ENCODE measurements at places on chromosomes 5 and 9. TPM values are rescaled to one million over a fixed set of nuclear protein-coding genes. Genes with fewer than 3 reads are reported as not detected.
A peak's percentile ranks its signal among the peaks of the same experiment; 100 is the strongest.

- DNase-seq = no peak
Observed at GRCh38 chr9:117088140-117088539, 326.7 kb downstream of the ASTN2 start.

DNA sequence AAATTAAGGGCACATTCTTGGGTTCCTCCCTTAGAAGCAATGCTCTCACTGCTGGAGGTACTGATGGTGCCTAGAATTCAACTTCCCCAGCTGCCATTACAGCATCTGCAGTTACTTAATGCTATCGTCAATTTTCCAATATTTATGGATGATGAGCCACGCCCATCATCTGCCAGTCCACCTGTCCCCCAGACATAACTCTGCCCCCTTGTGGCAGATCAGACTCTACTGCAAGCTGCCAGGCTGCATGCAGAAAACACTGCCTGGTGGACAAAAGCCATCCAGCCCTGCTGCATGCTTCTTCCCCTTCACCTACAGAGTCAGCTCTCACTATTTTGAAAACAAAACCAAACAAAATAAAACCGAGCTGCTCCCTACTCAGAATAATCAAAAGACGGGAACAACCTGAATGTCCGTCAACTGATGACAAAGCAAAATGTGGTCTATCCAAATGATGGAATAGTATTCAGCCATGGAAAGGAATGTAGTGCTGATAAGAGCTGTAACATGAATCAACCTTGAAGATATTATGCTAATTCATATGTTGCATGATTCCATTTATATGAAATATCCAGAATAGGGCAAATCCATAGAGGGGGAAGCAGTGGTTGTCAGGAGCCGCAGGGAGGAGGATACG is 66.4 kb downstream of the RETREG1 start:
- peak; percentile 65 for DNase-seq

GRCh38 chr9:136372561-136373299 is 739 bp downstream of the CARD9 start:
- DNase-seq = no peak

- no peak for DNase-seq
Observed at GRCh38 chr5:73382401-73382740, 66.2 kb downstream of the FOXD1 start.

DNA sequence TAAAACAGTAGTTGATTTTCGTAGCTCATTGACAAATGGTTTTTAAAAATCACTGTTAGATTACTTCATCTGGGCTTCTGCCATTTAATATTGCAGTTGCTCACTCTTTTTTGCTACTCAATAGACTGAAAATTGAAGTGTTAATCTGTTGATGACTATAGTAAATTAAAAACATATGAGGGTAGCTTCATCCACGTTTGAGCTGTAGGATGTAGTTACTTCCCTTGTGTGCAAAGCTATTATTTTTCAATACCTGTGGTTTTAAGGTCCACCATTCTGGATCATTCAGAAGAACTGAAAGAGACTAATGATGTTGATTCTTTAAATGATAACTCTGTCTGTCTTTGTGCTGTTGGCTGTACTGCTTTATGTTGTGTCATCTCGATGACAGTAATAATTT is 74.7 kb downstream of the LNPEP start:
- no peak for DNase-seq

GRCh38 chr9:37511016-37512010 is 25.6 kb downstream of the POLR1E start:
- DNase-seq = no peak

Gene SLIT3
- total RNA-seq = 0.75 TPM
